Activated CD4-positive, alpha-beta memory T cell treated with anti-CD3 and anti-CD28 coated beads for 36 hours (primary cell): ENCODE measurements at places on chromosomes 3 and 15.

- peaks cover 72% of the 10 kb centered on the region for H3K4me1 ChIP-seq
- peak; percentile 70 for DNase-seq
- peaks cover 48% of the 10 kb centered on the region for H3K36me3 ChIP-seq
- H3K27ac ChIP-seq: no peak overlapping the region
- no peaks in the 10 kb centered on the region for H3K27me3 ChIP-seq
- no peak overlapping the region for H3K4me3 ChIP-seq
Observed at GRCh38 chr3:51389423-51390183, 1.5 kb upstream of the RBM15B start.

GRCh38 chr3:59127071-59127470, 77.2 kb upstream of the CFAP20DC start:
- H3K4me1 ChIP-seq: no peaks in the 10 kb centered on the region
- no peaks in the 10 kb centered on the region for H3K36me3 ChIP-seq

- H3K4me1 ChIP-seq: peaks cover 13% of the 10 kb centered on the region
- peak overlapping the region; percentile 84 for H3K27ac ChIP-seq
- H3K36me3 ChIP-seq: no peaks in the 10 kb centered on the region
- H3K4me3 ChIP-seq: peak overlapping the region; percentile 78
- peaks cover 2% of the 10 kb centered on the region for H3K27me3 ChIP-seq
Observed at GRCh38 chr15:98599909-98600691, 48.2 kb upstream of the IGF1R start.

DNA sequence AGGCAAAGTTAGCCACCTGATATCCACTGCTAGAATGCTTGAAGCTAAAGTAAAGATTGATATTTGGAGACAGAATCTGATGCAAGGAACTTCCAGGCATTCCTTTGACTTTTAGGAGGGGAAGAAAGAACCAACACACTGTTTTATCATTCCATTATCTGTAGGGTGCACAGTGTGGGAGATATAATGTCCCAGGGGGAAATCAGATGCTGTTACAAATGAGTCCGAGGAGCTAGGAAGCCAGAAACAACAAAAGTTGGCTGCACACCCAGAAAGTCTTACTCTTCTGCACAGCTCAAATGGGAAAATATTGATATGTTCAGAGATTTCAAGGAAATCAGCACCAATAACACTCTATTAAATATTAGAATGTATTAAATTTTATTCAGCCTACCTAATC, 113.6 kb upstream of the ROBO1 start:
- no peak for DNase-seq
- H3K4me1 ChIP-seq: no peaks in the 10 kb centered on the region
- H3K27ac ChIP-seq: no peak overlapping the region
- no peaks in the 10 kb centered on the region for H3K36me3 ChIP-seq
- no peaks in the 10 kb centered on the region for H3K27me3 ChIP-seq

GRCh38 chr3:186359078-186359477, 3.0 kb downstream of the DGKG start:
- peaks cover 8% of the 10 kb centered on the region for H3K4me1 ChIP-seq
- H3K27me3 ChIP-seq: peaks cover 32% of the 10 kb centered on the region
- H3K36me3 ChIP-seq: no peaks in the 10 kb centered on the region
- H3K27ac ChIP-seq: no peak overlapping the region

DNA sequence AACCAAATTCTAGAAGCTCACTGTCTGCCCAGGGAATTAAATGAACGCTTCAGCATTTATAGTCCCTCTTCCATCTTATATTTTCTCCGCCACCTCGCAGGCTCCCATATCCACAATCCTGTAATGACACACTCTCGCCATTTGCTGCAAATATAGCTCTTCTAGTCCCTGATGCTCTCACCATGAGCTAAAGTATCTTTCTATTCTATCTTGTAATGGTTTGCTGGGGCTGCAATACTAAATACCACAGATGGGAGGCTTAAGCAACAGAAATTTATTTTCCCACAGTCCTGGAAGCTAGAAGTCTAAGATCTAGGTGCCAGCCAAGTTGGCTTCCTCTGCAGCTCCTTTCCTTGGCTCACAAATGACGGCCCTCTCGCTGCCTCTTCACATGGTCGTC, 106.9 kb upstream of the NPHP3 start:
- H3K27ac ChIP-seq: no peak overlapping the region
- DNase-seq: no peak
- H3K4me3 ChIP-seq: no peak overlapping the region
- no peaks in the 10 kb centered on the region for H3K4me1 ChIP-seq

DNA sequence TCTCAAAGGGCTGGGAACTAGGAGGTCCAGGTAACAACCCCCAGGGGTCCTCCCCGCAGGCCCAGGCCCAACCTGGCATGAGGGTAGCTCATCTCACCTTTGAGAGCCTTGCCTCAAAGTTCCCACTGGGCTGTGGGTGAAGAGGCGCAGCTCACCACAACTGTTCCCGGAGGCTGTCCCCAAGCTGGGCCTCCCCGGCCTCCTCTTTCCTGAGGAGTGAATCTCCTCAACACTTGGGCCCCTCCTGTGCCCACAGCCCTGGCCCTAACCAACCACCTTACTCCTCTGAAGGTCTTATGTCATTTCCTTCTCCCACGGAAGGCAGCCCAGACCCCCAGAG, 27.5 kb upstream of the CORO2B start:
- no peak overlapping the region for H3K4me3 ChIP-seq
- peaks cover 49% of the 10 kb centered on the region for H3K27me3 ChIP-seq
- peaks cover 6% of the 10 kb centered on the region for H3K4me1 ChIP-seq
- H3K27ac ChIP-seq: no peak overlapping the region
- H3K36me3 ChIP-seq: no peaks in the 10 kb centered on the region

- no peaks in the 10 kb centered on the region for H3K36me3 ChIP-seq
- H3K4me3 ChIP-seq: no peak overlapping the region
- no peak for DNase-seq
- no peaks in the 10 kb centered on the region for H3K27me3 ChIP-seq
Observed at GRCh38 chr15:60651101-60651500, 172.2 kb upstream of the ICE2 start.

DNA sequence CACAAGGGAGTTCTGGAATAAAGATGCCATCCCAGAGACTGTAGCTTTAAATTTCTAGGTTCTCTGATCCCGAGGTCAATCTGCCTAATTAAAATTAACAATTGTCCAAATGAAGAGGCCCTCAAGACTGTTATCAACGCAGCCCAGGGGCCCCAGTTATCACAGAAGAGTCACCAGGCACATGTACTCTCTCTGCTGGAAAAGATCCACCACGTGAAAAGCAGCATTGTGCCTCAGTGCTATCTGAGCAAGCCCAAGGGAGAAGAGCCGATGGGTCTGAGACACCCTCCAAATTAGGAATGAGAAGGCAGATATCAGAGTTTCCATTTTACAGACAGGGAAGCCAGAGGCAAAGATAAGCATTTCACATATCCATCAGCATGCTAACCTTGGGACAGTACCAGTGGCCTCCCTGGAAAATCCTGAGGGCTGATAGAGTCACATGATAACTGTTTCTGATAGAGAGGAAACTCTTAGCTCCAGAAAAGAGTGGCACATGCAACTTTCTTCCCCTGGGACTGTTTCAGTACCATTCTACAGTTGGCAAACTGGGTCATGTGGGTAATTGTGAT, 55.5 kb downstream of the ITGB5 start:
- H3K4me1 ChIP-seq: peaks cover 19% of the 10 kb centered on the region
- DNase-seq: no peak
- peaks cover 7% of the 10 kb centered on the region for H3K27me3 ChIP-seq
- no peak overlapping the region for H3K4me3 ChIP-seq

DNA sequence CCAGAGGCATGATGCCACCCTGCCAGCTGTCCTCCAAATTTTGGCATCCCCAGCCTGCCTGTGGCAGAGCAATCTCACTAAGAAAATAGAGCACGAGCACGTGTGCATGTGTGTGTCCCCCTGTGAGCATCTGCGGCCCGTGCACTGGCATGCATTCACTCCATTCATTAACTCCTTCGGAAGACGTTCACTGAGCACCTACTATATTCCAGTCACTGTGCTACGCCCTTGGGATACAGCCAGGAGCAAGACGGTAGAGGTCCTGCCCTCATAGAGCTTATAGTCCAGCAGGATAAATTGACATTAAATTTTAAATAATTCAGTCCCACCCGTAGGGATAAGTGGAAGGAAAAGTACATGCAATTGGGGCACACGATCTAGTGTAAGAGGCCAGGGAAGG, 40.0 kb upstream of the HES1 start:
- H3K36me3 ChIP-seq: no peaks in the 10 kb centered on the region
- H3K27ac ChIP-seq: no peak overlapping the region
- peaks cover 12% of the 10 kb centered on the region for H3K4me1 ChIP-seq
- DNase-seq: no peak

DNA sequence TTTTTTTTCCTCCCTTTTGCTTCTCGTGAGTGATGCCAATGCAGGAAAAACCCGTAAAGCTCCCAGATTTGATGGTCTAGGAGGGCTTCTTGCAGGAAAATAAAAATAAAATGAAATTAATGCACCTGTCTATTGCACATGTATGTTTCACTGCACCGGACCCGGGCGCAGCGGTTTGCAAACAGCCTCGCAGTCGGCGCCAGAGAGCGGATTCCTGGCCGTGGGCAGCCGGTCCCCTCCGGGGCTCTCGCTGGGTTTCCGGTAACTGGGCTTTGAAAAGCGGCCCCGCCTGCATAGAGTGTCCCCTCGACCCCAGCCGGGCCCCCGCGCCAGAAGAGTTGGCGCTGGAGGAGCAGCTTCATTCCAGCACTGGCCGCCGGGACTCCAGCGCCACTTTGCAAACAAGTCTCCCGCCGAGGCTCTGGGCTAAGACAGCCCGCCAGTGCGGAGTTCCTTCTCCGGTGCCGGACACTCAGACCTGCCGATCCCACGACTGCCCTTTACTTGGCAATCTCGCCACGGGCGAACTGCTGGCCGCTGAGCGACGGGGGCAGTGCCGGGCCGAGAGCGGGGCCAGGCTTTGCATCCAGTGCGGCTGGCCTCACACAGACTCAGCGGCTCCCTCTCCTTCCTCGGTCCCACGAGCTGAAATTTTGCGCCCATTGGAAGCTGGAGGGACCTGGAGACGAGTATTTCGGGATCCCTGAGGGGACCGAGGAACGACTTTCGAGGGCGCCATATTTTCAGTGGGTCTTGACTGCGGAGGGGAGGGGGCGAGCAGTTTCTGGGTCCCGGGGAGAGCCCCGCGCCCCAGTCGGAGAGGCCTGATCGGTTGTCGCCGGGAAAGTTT, 225.9 kb upstream of the C2CD4B start:
- no peaks in the 10 kb centered on the region for H3K36me3 ChIP-seq
- peak overlapping the region; percentile 92 for H3K4me3 ChIP-seq
- H3K27ac ChIP-seq: no peak overlapping the region
- DNase-seq: peak; percentile 46

GRCh38 chr15:39713846-39714245, 68.8 kb downstream of the FSIP1 start:
- no peak overlapping the region for H3K4me3 ChIP-seq
- DNase-seq: no peak
- no peaks in the 10 kb centered on the region for H3K36me3 ChIP-seq
- no peaks in the 10 kb centered on the region for H3K27me3 ChIP-seq

DNA sequence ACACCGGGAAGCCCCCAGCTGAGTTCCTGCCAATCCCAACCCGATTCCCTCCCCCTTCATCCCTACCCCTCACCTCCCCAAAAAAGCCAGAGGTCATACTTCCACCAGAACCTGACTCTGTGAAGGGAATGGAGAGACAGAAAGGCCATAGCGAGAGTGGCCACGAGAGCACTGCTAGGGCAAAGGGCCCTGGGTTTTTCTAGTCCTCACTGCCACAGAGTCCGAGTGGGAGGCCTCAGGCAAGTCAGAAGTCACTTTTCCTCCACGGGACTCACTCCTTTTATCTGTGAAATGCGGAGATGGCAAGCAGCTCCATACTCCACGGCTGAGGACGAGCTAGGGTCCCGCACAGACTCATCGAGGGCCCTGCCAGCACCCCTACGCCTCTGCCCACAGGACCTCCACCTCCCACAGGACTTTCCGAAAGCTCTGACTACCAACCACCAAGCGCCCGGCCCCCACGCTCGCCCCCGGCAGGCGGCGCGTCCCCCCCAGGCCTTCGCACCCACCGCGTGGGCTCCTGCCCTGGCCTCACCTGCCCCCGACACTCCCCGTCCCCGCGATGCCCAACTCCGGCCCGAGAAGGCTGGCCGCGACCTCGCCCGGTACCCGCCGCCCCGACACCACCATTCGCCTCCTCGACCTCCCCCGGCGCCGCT, 792 bp downstream of the ATP13A3 start:
- DNase-seq: peak; percentile 67
- peaks cover 35% of the 10 kb centered on the region for H3K36me3 ChIP-seq
- H3K4me1 ChIP-seq: peaks cover 64% of the 10 kb centered on the region
- peak overlapping the region; percentile 92 for H3K4me3 ChIP-seq
- peak overlapping the region; percentile 95 for H3K27ac ChIP-seq

DNA sequence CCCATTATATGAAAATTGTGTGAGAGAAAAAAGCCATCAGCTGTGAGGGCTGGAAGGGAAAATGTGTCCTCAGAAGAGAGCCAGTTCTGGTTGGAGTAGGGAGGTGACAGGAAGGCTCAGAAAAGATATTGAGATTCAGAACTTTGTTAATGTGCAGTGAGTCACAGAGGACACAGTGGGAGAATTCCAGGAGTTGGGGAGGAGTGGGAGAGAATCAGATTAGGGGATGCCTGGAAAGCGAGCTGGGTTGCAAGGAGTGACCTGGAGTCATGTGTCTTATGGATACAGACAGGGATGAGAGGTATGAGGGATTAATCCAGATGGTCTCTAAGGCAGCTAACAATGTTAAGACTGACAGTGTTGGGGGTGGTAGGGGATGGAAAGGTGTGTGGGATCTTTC, 67.5 kb downstream of the CHST2 start:
- H3K4me3 ChIP-seq: no peak overlapping the region
- H3K4me1 ChIP-seq: peaks cover 9% of the 10 kb centered on the region
- no peak for DNase-seq
- H3K27ac ChIP-seq: no peak overlapping the region

- DNase-seq: no peak
- H3K4me1 ChIP-seq: peaks cover 62% of the 10 kb centered on the region
- H3K27ac ChIP-seq: no peak overlapping the region
- no peaks in the 10 kb centered on the region for H3K27me3 ChIP-seq
- peaks cover 3% of the 10 kb centered on the region for H3K36me3 ChIP-seq
Observed at GRCh38 chr3:149815321-149815720, 2.3 kb downstream of the RNF13 start.

GRCh38 chr15:88628018-88628654, 7.0 kb downstream of the AEN start:
- no peak overlapping the region for H3K4me3 ChIP-seq
- no peaks in the 10 kb centered on the region for H3K27me3 ChIP-seq
- H3K36me3 ChIP-seq: peaks cover 78% of the 10 kb centered on the region

DNA sequence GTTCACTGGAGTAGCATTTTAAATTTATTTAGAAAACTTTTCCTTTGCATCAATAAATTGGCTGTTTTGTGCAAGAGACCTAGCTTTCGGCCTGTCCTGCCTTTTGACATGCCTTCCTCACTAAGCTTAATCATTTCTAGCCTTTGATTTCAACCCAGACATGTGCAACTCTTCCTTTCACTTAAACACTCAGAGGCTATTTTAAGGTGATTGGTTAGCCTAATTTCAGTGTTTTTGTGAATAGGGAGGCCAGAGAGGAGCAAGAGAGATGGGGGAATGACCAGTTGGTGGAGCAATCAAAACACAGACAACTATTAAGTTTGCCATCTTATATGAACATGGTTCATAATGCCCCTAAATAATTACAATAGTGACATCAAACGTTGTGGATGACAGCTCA, 333.4 kb downstream of the SLC9A9 start:
- H3K27ac ChIP-seq: no peak overlapping the region
- no peaks in the 10 kb centered on the region for H3K4me1 ChIP-seq
- no peak for DNase-seq
- no peak overlapping the region for H3K4me3 ChIP-seq
- H3K27me3 ChIP-seq: no peaks in the 10 kb centered on the region

GRCh38 chr3:7288133-7288532, 427.2 kb downstream of the GRM7 start:
- H3K27me3 ChIP-seq: no peaks in the 10 kb centered on the region
- DNase-seq: no peak
- no peak overlapping the region for H3K27ac ChIP-seq
- H3K4me3 ChIP-seq: no peak overlapping the region

GRCh38 chr3:193593668-193594030, 641 bp downstream of the OPA1 start:
- DNase-seq: peak; percentile 73
- peaks cover 14% of the 10 kb centered on the region for H3K36me3 ChIP-seq
- no peaks in the 10 kb centered on the region for H3K27me3 ChIP-seq
- H3K27ac ChIP-seq: peak overlapping the region; percentile 97
